ENCODE measurements at places on chromosomes 13 and 19.

GRCh38 chr13:46621792-46622629, 69.0 kb downstream of the LRCH1 start:
- DNase-seq, result no peak

- no peak for DNase-seq
Measured at GRCh38 chr19:35539314-35539713, 6.1 kb downstream of the GAPDHS start.

GRCh38 chr13:111315347-111315995, 5.0 kb upstream of the TEX29 start:
- DNase-seq, result no peak

DNA sequence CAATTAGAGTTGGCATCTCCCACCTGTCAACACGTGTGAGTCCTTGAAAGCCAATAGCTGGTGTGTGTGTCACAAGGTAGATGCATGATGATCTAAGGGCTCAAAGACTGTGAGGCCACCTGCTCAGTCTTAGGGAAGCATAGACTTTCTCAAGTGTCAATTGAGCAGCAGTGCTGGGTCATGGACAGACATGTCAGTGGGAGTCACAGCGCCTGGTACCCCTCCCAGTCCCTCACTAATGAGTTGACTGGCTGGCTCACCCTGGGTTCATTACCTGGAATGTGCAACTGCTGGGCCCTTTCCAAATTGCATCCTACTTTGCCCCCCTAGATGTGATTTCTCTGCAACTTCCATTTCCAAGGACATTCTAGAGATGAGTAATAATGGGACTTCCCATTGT, 9.1 kb upstream of the PSG6 start:
- no peak for DNase-seq

GRCh38 chr13:27086599-27087265, 84.9 kb downstream of the USP12 start:
- DNase-seq, result no peak
